ENCODE measurements at places on chromosomes 13 and 19. TPM values are rescaled to one million over a fixed set of nuclear protein-coding genes. Genes with fewer than 3 reads are reported as not detected.

GRCh38 chr19:39173502-39173991 lies 23.2 kb upstream of the NCCRP1 start:
- no peak for ATAC-seq

DNA sequence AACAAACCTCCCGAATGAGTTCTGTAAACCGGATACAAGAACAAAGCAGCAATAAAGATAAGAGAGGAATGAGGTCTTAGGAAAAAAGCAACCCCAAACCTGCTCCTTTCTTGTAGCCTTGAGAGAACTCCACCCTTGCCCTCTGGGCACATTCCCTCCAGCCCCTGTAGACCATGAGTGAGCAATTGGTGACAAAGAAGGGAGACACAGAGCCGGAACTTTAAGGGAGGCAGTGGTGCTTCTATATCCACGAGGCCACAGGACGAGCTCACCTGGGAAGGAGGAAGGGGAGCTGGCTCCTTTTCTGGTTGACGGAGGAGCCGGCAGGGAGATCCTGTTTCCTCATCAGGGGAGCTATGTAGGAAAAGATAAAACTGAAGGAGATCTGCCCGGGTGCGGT lies 13.0 kb downstream of the BRME1 start:
- no peak for ATAC-seq

DNA sequence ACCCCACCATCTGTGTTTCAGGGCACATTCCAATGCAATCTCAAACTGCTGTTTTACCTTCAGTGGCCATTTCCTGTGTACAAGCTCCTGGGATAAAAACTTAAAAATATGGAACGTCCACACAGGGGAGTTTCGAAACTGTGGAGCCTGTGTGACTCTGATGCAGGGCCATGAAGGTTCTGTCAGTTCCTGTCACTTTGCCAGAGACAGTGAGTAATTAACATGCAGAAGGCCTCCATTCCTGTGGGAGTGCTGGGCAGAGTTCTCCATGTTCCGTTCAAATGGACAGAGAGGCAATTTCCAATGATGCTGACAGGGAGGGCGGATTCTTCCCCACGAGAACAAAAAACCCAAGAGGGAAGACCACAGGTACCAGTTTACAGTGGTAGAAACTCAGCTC lies 24.4 kb downstream of the WDR88 start:
- ATAC-seq: no peak

DNA sequence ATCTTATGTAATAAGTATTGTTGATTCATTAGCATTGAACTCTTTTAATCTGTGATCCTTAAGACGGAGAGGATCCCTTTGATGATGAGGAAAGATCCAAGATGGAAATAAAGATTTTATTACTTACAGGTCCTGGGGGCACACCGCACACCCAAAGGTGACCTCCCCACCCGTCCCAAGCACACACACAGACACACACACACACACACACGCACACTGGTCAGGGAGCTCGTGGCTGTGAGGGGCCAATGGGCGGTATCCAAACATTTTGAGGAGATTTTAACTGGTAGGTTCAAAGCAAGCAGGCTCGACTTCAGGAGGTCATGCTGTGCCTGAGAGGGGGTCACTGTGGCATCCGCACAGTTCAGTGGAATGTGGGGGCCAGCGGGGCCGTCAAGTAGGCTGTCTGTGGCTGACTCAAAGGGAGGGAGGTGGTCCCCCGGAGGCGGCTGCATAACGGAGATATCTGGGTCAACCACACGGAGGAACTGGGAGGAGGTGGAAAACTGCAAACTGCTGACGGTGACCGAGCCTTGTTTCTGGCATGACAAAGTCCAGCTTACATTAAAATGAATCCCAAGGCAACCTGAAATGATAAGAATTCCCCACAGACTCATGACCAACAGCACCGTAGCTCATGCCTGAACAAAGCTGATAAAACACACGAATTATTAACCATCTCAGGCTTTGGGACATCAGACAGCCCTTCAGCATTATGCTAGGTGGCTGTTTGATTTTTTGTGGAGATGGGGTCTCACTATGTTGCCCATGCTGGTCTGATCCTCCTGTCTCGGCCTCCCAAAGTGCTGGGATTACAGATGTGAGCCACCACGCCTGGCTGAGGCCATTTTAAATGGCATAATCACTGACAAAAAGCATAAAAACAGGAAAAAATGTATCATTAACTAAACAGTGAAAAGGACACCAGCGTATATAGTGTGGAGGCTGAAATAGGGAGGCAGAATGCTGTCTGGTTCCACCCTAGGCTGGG lies 20.9 kb upstream of the SIGLEC11 start:
- no peak for ATAC-seq

GRCh38 chr13:72565893-72566292 lies 161.5 kb downstream of the MZT1 start:
- no peak for ATAC-seq

GRCh38 chr19:18164072-18164471 lies 9.5 kb upstream of the IFI30 start:
- no peak for ATAC-seq

DNA sequence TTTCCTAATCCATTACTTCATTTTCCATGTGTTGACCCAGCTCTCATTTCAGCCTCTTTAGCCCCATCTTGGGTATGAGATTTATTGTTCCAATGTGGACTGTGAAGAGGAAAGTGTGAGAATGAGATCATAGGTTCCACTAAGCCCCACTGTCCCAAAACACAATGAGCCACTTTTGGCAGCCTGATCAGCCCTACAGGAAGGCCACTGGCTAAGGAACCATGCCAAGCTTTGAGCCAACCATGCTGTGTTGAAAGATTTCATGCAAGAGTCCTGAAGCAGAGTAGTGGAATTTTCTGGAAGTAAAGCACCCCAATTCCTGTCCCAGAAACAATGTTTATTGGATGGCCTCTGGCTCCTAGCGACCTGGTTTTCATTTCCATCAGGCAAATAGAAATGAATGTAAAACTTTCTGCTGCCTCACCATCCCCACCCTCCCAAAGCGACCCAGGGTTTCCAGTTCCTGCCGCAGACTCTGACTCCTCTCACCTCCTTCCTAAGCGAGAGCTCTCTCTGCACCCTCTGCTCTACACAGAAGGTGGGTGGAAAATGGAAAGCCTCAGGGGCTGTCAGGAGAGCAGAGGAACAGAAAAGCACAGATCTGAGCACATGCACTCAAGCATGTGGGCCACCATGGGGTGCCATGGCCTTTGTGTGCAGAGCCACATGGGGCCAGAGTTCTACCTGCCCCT lies 73.1 kb downstream of the KCTD12 start:
- peak; percentile 48 for ATAC-seq

DNA sequence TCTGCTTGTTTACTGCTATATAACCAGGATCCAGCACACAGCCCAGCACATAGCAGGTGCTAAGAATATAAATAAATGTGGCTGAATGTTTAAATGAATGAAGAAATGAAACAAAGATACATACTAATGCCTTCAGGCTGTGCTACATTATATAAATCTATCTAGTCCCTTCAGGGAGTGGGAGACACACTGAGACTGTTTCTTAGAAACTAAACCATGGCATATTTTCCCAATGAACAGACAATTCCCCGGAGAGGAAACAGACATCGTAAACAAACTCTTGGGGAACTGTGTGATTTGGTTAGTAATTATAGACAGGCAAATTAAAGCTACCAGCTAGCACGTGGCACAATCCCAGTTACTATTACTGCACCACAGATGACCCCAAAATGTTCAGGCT lies 9.7 kb upstream of the FEM1A start:
- no peak for ATAC-seq

DNA sequence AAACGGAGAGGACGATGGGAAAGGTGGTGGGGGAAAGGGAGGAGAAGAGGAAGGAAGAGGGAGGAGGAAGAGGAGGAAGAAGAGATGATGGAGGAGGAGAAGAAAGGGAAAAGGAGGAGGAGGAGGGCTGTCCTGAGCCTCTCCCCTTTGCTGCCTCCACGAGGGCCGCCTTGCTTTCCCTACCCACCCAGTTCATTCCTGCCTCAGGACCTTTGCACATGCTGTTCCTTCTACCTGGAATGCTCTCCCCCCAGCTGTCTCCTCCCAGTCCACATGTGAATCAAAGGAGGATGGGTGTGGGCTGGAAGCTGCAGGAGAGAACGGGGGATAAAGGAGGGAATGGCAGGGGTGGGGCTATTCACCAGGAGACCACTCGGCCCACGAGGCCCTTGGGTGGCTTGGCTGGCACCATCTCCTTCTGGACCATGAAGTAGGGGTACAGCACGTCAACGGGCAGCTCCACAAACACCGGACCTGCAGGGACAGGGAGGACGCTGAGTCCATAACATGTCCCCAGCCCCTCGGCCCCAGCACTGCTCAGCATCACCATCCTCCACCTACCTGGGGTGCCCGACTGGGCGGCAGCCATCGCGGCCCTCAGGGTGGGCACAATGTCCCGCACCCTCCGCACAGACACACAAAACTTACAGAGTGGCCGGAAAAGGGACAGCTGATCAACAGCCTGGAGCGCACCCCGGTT lies 15.3 kb downstream of the SYDE1 start:
- ATAC-seq: no peak

GRCh38 chr13:80430561-80430960 lies 89.6 kb upstream of the SPRY2 start:
- ATAC-seq: no peak

GRCh38 chr13:49667773-49668172 lies 23.5 kb downstream of the EBPL start:
- ATAC-seq: peak; percentile 23

GRCh38 chr19:3163943-3164342 lies 14.6 kb upstream of the S1PR4 start:
- ATAC-seq: no peak

DNA sequence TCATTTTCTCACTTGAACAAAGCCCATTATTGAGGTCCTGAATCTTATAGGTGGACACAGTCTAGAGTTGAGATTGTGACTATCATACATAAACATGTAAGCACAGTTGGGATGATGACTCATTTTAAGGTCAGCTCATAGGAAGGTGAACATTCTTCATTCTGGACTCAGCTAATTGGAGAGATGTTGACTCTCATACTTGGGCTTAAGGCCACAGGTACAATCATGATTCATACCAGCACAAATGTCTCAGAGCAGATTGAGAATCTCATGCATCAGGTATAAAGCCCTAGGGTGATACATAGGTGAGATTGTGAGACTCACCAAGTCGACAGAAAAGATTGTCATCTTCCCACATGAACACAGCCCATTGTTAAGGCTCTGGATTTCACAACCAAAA lies 62.3 kb upstream of the ZNF724 start:
- peak; percentile 33 for ATAC-seq

DNA sequence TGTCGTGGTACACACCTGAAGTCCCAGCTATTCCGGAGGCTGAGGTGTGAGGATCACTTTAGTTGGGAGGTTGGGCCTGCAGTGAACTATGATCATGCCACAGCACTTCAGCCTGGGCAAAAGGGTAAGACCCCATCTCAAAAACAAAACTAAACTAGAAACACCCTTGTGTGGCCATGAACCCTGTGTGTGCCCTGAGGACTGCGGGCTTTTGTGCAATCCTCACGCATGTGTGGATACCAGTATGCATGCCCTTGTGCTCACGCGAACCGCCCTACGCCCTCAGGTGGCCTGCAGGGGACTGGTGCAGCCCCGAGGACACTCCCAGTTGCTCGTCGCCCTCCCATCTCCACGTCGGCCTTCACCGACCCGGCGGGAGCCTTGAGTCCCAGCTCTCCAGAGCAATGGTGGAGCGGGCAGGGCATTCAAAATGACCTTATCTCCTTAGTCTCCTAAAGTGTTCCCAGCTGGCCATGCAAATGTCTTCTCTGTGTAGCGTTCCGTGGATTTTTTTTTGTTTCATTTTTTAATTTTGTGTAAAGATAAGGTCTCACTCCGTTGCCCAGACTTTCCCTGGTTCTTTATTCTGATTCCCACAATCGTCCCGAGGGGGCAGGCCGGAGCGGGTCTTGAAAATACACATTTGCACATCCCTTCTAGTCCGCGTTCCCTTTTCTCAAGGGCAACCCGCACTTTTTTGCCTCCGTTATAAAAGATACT lies 868 bp upstream of the EGLN2 start:
- peak; percentile 44 for ATAC-seq

DNA sequence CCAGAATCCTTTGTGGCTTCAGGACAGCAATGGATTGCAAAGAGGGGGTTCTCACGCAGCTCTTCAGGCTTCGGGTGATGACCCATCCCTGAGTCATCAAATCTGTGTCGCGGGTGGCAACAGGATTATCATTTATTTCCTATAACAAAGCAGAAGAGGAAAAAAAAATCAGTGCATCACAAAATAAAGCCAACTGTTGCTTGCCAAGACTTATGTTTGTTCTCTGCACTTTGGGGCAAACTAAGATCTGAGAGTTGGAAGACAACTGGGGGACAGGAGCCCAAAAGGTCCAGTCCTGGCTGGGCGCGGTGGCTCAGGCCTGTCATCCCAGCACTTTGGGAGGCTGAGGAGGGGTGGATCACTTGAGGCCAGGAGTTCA lies 6.4 kb downstream of the GNA15 start:
- peak; percentile 67 for ATAC-seq

DNA sequence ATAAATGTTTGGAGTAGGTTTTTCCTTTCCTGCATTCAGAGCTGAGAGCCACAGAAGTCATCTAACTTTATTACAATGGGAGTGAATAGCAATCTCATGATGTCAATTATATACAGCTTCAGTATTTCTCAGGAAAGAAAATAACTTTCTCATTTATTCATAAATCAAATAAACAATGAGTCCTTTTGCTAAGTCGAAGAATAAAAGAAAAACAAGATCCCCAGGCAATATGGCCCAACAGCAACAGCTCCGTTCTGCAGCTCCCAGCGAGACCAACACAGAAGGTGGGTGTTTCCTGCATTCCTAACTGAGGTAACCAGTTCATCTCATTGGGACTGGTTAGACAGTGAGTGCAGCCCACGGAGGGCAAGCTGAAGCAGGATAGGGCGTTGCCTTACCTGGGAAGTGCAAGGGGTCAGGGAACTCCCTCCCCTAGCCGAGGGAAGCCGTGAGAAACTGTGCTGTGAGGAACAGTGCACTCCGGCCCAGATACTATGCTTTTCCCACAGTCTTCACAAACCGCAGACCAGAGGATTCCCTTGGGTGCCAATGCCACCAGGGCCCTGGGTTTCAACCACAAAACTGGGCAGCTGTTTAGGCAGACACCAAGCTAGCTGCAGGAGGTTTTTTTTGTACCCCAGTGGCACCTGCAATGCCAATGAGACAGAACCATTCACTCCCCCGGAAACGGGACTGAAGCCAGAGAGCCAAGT lies 128.2 kb downstream of the SLITRK1 start:
- ATAC-seq: peak; percentile 49

- ATAC-seq: no peak
Measured at GRCh38 chr13:60066226-60066625, 97.5 kb downstream of the DIAPH3 start.

DNA sequence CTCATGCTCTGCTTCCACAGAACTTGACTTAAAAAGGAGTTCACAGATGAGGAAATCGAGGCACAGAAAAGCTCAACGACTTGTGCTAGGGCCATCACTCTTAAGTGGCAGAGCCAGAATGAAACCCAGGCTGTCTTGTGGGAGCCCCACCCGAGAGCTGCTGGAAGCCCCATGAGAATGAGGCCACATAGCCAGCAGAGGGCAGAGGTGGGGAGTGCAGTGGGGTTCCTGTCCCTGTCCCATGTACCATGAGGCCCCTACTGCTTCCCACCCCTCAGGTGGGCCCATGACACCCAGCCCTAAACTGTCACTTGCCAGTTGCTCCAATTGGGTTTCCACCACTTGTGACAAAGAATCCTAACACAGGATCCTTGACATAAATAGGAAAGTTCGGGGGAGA lies 175.9 kb downstream of the IRS2 start:
- no peak for ATAC-seq

The TRIM28 gene
- total RNA-seq: 204 TPM

The CALR gene
- total RNA-seq: 586 TPM

The KLK1 gene
- total RNA-seq: 1.3 TPM

The GPC6 gene
- total RNA-seq: 0.96 TPM

The EFNA2 gene
- 0.40 TPM for total RNA-seq

The MEIOSIN gene
- total RNA-seq: not detected

The SLC7A1 gene
- total RNA-seq: 181 TPM

The NLRP9 gene
- total RNA-seq: not detected

The ZNF878 gene
- total RNA-seq: 0.20 TPM
